ENCODE measurements at places on chromosomes 1 and 21.

- no peak for DNase-seq
Measured at GRCh38 chr1:88722492-88722891, 38.4 kb downstream of the PKN2 start.

DNA sequence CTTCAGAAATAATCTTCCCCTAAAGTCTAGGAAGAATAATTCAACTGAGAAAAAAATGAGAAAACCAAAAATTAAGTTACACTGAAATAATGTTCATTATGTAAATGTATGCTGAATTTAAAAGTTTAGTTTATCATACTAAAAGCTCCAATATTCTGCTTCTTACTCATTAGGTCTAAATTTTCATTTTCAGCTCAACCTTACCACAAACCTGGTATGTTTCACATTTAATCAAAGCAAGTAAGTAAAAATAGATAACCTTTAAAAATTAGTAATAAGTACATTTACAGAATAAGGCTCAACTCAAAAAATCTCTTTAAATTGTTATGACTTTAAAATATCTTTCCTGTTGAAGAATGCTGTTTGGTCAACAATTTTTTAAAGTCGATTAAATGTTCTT lies 15.0 kb downstream of the BTG3 start:
- DNase-seq = no peak

- DNase-seq = no peak
Measured at GRCh38 chr21:34761758-34762330, 93.0 kb downstream of the CLIC6 start.

- no peak for DNase-seq
Measured at GRCh38 chr1:24992761-24993211, 62.7 kb upstream of the RUNX3 start.

DNA sequence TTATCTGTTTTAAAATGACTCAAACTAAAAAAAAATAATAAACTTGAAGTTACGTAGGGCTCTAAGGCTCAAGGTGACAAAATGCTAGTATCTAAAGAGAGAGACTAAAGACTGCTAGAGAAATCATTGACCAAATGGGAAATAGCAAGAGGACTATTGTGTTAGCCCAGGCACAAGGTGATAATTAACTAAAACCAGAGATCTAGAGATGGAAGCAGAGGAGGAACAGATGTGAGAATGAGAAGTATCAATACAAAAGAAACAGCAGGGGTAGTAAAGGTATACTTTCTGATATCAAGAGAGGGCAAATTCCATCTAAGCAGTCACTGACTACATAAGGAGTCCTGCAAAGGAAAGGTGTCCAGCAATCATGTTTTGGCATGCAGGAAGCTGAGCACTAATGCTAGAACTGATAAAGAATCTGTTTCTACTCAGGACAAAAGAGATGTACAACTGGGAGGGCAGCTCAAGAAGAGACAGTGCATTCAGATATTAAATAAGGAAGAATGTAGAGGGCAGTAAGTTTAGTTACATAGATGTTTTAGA lies 100.2 kb upstream of the GNG4 start:
- no peak for DNase-seq

- no peak for DNase-seq
Measured at GRCh38 chr1:50697440-50698421, 262.3 kb downstream of the FAF1 start.

Measured in NAMALWA (cell line).